ENCODE measurements at places on chromosomes 12 and 14.

GRCh38 chr12:10668526-10668925, 5.3 kb downstream of the STYK1 start:
- DNase-seq = no peak

GRCh38 chr12:131072451-131073230, 118.9 kb downstream of the ADGRD1 start:
- DNase-seq = no peak

DNA sequence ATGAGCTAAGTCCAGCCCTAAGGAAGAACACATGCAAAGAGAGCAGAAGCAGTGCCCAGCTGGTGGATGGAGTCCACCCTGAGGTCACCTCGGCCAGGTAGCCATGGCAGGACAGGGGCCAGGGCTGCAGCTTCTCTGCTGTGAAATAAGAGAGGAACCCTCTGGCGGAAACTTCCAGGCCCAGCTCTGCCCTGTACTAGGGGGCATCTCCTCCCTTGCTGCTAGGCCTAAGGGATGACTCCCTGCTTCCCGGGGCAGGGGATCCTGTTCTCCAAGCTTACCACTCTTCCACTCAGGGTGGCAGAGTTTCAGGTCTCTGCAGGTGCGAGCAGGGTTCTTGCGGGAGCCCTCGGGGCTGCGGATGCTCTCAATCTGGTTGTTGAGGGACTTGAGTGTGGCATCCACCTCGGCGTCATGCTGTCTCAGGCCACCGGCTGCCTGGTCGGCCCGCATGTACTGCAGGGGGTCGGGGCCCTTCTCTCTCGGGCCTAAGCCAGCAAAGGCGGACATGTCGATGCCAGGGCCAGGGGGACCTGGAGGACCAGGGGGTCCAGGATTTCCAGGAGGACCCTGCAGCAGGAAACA, 11.7 kb downstream of the TMEM106C start:
- no peak for DNase-seq

DNA sequence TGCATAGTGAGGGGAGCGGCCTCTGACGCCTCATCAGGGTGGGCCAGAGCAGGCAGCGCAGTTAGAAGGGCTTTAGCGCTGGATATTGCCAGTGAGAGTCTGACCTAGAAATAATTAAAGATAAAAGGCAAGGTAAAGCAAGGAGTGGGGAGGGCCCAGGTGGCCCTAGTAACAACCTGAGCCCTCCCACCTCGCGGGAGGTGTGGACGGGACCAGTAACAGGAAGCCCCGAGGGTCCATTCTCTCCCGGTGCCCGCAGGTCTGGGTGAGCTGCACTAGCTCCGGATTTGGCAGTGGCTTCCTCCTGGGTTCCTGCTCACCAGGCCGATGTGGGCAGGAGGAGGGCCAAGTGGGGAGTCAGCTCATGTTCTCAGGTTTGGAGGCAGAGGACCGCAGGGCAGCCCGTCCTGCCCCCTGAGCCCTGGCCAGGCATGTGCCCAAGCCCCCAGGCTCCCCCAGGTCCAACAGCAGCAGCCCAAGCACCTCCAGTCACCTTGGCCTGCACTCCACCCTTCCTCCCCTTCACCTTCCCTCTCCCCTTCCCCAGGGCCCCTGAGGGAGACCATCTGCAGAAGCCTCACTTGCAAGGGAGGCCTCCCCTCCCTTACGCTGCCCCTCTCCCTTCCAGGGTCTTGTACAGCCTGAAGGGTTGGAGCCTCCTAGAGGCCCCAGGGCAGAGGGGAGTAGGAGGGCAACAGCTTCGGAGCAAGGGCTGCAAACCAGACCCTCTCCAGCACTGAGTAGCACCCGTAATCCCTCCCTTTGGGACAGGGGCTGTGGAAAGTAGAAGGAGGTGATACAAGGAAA, 144.3 kb upstream of the FKBP4 start:
- no peak for DNase-seq

- DNase-seq = no peak
These were observed 188.0 kb downstream of the CAND1 start for GRCh38 chr12:67457136-67457535.

- DNase-seq = no peak
These were observed 178.2 kb upstream of the HIF1A start for GRCh38 chr14:61516964-61517653.

DNA sequence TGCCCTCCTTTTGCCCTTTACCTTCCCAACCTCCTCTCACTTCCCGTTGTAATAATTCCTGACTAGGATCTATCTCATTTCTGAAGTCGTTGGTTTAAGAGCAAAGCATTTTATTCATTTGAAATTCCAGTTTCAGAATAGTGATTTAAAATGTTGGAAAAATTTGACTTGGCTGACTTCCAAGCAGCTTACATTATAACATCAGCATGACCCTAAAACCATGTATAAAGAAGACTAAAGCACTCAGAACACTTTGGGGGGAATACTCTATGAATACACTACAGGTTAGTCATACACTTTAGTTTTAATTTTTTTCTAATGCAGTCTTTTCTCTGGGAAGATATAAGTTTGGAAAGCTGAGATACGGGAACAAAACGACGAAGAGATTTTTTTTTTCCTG, 161.1 kb downstream of the BTG1 start:
- no peak for DNase-seq

DNA sequence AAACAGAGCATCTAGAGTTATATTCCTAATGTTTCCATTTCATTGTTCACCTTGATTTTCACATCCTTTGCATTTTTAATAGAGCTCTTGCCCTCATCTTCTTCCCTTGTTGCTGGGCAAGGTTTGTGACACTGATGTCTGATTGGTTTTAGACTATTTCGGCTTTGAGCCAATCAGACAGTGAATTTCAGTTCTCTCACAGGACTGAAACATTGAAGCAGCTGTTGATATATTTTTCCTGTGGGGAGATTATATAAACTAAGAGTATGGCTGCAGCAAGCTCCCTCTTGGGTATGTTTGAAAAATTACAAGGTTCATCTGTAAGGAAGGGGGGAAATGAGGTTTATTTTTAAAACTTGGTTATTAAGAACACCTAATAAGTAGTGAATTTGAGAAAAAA, 51.2 kb downstream of the ATF7IP start:
- DNase-seq = no peak

GRCh38 chr14:100832311-100832960, 6.5 kb downstream of the MEG3 start:
- no peak for DNase-seq
